ENCODE measurements at places on chromosomes 16 and 17. TPM values are rescaled to one million over a fixed set of nuclear protein-coding genes. Genes with fewer than 3 reads are reported as not detected.

CCL7 gene
- 1.2 TPM for polyA plus RNA-seq

MYO15B gene
- polyA plus RNA-seq: 132 TPM

NUP93 gene
- 39.6 TPM for polyA plus RNA-seq

ENPP7 gene
- polyA plus RNA-seq: 30.2 TPM

ZNF598 gene
- 36.8 TPM for polyA plus RNA-seq

ZNF771 gene
- 25.2 TPM for polyA plus RNA-seq

SNF8 gene
- polyA plus RNA-seq: 227 TPM

AOC2 gene
- polyA plus RNA-seq: 1.3 TPM

GRIN2A gene
- polyA plus RNA-seq: 1.1 TPM

DNA sequence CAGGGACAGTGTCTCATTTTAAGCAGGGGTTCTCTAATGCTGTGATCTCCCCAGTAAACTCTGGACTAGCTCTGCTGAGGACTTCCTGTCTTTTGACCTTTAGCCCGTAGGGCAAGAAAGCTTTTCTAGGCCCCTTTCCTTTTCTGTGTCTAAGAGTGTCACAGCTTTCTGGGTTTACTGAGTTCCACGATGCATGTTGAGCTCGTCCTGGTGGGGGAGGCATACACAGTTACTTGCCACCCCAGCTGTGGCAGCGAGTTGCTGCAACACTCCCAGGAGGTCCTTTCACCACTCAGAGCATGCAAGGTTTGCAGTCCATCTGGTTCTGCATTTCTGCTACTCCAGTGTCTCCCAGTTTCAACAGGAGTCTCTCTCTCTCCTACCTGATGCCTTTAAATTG is 23.7 kb downstream of the NOD2 start:
- H3K4me3 ChIP-seq: no peak overlapping the region
- H3K36me3 ChIP-seq: no peaks in the 10 kb centered on the region
- no peaks in the 10 kb centered on the region for H3K27me3 ChIP-seq
- DNase-seq: no peak
- H3K4me1 ChIP-seq: peaks cover 34% of the 10 kb centered on the region
- no peak overlapping the region for H3K27ac ChIP-seq

- peak overlapping the region; percentile 90 for H3K27ac ChIP-seq
- peaks cover 11% of the 10 kb centered on the region for H3K4me1 ChIP-seq
- H3K27me3 ChIP-seq: no peaks in the 10 kb centered on the region
- no peaks in the 10 kb centered on the region for H3K36me3 ChIP-seq
- DNase-seq: no peak
These were observed 29.3 kb downstream of the PRSS54 start for GRCh38 chr16:58265480-58266052.

- no peaks in the 10 kb centered on the region for H3K4me1 ChIP-seq
- no peak for DNase-seq
- no peaks in the 10 kb centered on the region for H3K27me3 ChIP-seq
- H3K36me3 ChIP-seq: no peaks in the 10 kb centered on the region
These were observed 45.0 kb downstream of the DYNLRB2 start for GRCh38 chr16:80585764-80586163.

- H3K4me1 ChIP-seq: no peaks in the 10 kb centered on the region
- H3K27ac ChIP-seq: no peak overlapping the region
- DNase-seq: no peak
These were observed 13.7 kb downstream of the UNC45B start for GRCh38 chr17:35161281-35161761.

- no peak overlapping the region for H3K4me3 ChIP-seq
- no peaks in the 10 kb centered on the region for H3K36me3 ChIP-seq
- H3K27ac ChIP-seq: no peak overlapping the region
- no peaks in the 10 kb centered on the region for H3K27me3 ChIP-seq
These were observed 97.4 kb downstream of the MARF1 start for GRCh38 chr16:15545544-15545943.

GRCh38 chr16:48608871-48609651 is 919 bp downstream of the N4BP1 start:
- no peaks in the 10 kb centered on the region for H3K36me3 ChIP-seq
- DNase-seq: peak; percentile 46
- peak overlapping the region; percentile 96 for H3K4me3 ChIP-seq
- no peaks in the 10 kb centered on the region for H3K27me3 ChIP-seq
- H3K4me1 ChIP-seq: peaks cover 48% of the 10 kb centered on the region

- H3K4me1 ChIP-seq: peaks cover 34% of the 10 kb centered on the region
- no peaks in the 10 kb centered on the region for H3K27me3 ChIP-seq
- peak overlapping the region; percentile 95 for H3K27ac ChIP-seq
- H3K4me3 ChIP-seq: peak overlapping the region; percentile 96
- DNase-seq: peak; percentile 79
- no peaks in the 10 kb centered on the region for H3K36me3 ChIP-seq
These were observed 69.9 kb downstream of the ABR start for GRCh38 chr17:1109606-1110540.

DNA sequence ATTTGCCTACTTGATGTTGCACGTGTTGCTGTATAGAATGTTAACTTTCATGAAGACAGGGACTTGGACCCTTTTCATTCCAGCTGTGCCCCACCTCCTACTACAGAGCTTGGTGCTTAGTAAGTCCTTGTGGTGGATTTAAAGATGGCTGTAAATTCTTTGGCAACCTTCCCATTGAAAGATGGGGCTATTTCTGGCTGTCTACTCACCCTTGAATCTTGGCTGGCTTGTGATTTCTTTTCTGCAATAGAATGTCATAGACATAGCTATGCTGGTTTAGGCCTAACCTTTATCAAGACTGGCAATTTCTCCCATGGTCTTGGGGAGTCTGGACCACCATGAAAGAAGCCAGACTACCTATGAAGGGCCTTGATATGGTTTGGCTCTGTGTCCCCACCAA is 59.0 kb downstream of the ACSM2A start:
- H3K36me3 ChIP-seq: no peaks in the 10 kb centered on the region
- H3K27me3 ChIP-seq: no peaks in the 10 kb centered on the region
- H3K27ac ChIP-seq: no peak overlapping the region
- no peak overlapping the region for H3K4me3 ChIP-seq
- H3K4me1 ChIP-seq: no peaks in the 10 kb centered on the region
- no peak for DNase-seq

DNA sequence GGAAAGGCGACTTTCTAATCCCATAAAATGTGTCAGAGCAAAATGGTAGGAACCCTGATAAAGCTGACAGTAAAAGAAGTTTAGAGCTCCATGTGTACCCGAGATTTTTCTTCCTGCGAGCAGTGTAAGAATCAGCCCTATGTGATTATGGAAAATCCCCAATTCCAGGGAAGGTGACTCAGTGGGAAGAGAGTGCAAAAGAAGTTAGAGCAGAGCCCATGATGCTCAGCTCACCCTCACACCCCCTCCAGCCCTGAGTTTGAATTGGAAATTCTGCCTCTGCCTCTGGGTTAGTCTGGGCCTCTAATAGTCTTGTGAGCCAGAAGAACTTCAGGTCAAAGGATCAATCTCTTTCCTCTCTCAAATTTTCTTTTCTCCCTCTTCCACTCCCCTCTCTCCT is 12.5 kb downstream of the C17orf78 start:
- no peak overlapping the region for H3K4me3 ChIP-seq
- no peak overlapping the region for H3K27ac ChIP-seq
- no peaks in the 10 kb centered on the region for H3K36me3 ChIP-seq
- H3K27me3 ChIP-seq: no peaks in the 10 kb centered on the region

DNA sequence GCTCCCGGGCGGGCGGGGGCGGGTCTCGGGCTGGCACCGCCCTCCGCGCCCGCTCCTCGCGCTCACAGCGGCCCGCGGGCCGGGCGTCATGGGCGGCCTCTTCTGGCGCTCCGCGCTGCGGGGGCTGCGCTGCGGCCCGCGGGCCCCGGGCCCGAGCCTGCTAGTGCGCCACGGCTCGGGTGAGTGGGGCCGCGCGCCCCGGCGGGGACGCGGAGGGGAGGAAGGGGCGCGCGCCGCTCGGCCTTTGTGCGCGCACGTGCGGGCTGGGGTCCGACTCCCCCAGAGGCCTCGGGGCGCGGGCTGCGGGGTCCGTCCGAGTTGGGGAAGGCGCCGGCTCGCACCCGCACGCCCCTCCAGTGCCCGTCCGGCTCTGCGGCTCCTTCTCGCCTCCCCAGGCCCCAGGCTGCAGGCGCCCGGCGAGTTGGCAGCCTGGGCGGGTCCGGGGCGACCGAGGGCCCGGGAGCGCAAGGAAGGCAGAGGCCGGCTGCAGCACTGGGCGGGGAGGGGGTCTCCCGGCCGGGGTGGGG is at the start of gene NME4:
Gene NME4, plus strand, starts transcription at position 65 of the 527 bp plus-strand sequence. Its CDS starts 24 bp downstream, at position 89.
- peak; percentile 73 for DNase-seq
- H3K27ac ChIP-seq: peak within 1 kb of the TSS; percentile 87
- H3K27me3 ChIP-seq: no peaks in the 10 kb centered on the region
- peaks cover 19% of the 10 kb centered on the region for H3K4me1 ChIP-seq
- H3K36me3 ChIP-seq: no peaks in the 10 kb centered on the region

- no peak overlapping the region for H3K27ac ChIP-seq
- H3K4me1 ChIP-seq: no peaks in the 10 kb centered on the region
- DNase-seq: no peak
- H3K4me3 ChIP-seq: no peak overlapping the region
- H3K27me3 ChIP-seq: peaks cover 22% of the 10 kb centered on the region
- no peaks in the 10 kb centered on the region for H3K36me3 ChIP-seq
These were observed 94.7 kb downstream of the MGAT5B start for GRCh38 chr17:76962858-76963257.

GRCh38 chr16:89331371-89332109 is 114.0 kb downstream of the ZNF778 start:
- no peaks in the 10 kb centered on the region for H3K27me3 ChIP-seq
- DNase-seq: no peak
- H3K4me1 ChIP-seq: peaks cover 19% of the 10 kb centered on the region
- no peak overlapping the region for H3K27ac ChIP-seq
- H3K4me3 ChIP-seq: no peak overlapping the region

DNA sequence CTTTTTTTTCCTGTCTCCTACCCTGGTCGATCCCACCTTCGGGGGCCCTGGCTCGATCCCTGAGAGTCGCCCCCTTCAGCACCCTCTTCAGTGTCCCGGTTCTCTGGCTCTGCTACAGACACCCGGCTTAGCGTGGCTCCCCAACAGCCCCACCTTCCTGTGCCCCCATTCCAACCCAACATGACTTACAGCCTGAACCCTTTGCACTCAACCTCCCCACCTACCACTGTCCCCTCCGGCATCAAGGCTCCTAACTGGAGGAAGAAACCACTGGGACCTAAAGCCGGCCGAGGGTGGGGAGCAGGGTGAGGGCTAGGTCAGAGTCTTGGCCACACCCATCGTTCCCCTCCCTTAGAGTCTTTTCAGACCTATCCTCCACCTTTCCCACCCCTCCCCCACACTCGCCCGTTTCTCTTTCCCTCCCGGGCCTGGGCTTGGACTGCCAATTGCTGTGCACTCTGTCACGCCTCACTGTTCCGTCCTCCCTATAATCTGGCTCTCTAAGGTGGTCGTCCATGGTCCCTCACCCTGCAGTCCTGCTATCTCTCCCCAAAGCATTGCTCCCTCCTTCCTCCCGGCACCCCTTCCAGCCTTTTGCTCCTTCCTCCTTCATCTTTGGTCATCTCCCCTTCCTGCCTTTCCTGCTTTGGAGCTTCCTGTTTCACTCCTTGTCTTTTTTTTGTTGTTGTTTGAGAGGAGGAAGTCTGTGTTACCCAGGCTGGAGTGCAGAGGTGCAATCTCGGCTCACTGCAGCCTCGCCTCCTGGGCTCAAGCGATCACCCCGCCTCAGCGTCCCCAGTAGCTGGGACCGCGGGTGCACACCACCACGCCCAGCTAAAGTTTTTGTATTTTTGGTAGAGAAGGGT is 890 bp upstream of the CLDN7 start:
- H3K27ac ChIP-seq: peak overlapping the region; percentile 98
- peaks cover 5% of the 10 kb centered on the region for H3K27me3 ChIP-seq
- peak overlapping the region; percentile 46 for H3K4me3 ChIP-seq
- DNase-seq: peak; percentile 88

DNA sequence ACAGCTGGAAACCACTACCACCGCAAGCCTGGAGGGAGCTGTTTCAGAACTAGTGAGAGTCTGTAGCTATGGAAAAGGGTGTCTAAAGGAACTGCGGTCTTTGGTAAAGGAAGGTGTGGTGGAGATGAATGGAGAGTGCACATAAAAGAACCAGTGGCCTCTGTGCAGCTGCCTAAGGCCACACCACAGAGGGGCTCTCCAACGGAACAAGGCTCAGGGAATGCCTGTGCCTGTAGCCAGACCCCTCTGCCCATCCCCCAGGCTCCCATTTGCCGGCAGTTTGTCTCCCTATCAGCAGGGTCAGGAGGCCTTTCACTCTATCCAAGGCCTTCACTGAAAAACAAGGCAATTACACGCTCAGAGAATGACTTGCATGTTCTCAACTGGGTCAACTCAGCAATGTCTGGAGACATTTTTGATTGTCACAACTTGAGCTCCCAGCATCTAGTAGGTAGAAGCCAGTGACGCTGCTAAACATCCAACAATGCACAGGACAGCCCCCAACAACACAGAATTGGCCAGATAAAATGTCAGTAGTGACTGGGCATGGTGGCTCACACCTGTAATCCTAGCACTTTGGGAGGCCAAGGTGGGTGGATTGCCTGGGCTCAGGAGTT is 3.3 kb upstream of the FDXR start:
- no peaks in the 10 kb centered on the region for H3K27me3 ChIP-seq
- H3K36me3 ChIP-seq: no peaks in the 10 kb centered on the region
- H3K4me1 ChIP-seq: peaks cover 10% of the 10 kb centered on the region
- no peak overlapping the region for H3K27ac ChIP-seq

- DNase-seq: peak; percentile 23
- no peak overlapping the region for H3K27ac ChIP-seq
- H3K4me1 ChIP-seq: no peaks in the 10 kb centered on the region
These were observed 80.2 kb downstream of the DYNLRB2 start for GRCh38 chr16:80620736-80621605.

DNA sequence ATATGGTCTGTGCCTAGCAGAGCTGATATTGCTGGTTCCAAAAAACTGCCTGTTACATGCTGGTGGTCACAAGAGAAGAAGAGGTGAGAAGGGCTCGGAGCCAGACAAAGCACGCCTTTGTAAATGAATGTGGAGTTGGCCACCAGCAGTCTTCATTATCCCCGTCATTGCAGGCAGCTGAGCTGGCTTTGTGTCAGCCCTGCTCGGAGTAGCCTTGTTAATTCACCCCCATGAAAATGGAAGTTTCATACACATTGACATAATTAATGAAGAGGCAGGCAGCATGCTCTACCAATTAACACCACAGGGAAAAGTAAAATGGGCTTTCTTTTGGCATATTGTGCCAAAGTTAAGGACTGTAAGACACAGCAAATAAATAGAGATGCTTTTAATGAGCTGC is 113.7 kb upstream of the RBFOX1 start:
- no peak overlapping the region for H3K27ac ChIP-seq
- H3K36me3 ChIP-seq: no peaks in the 10 kb centered on the region
- no peak overlapping the region for H3K4me3 ChIP-seq
- no peaks in the 10 kb centered on the region for H3K4me1 ChIP-seq
- DNase-seq: no peak

All from hepatocyte (in vitro differentiated cells).